ENCODE measurements at places on chromosomes 3 and 15.

DNA sequence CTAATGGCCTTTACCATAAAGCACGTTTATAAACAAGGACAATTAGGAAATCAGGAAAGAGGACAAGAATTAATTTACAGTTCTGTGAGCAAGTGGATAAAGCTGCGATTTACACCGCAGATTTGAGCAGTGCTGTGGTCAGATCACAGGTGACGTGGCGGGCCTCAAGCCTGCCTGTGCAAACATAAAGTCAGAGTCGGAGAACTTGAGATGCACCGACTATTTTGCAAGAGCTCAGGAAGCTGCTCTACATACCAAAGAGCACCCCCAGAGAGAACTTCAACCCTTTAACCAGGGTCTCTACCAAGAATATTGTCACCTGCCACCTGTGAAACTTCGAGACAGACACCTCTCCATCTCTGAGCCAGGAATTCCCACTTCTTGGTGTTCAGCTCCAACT is 35.7 kb downstream of the MECOM start:
- DNase-seq, result no peak

GRCh38 chr3:168063122-168063521 is 32.6 kb downstream of the GOLIM4 start:
- no peak for DNase-seq

- DNase-seq, result peak; percentile 17
These were observed 221.8 kb upstream of the SUCLG2 start for GRCh38 chr3:67876261-67876660.

- no peak for DNase-seq
These were observed 55.6 kb upstream of the TBC1D5 start for GRCh38 chr3:17798000-17798399.

All from astrocyte of the hippocampus (primary cell).